CD4-positive, alpha-beta T cell treated with Interleukin-17A for 4 hours (primary cell): ENCODE measurements at places on chromosomes 1 and 21.

DNA sequence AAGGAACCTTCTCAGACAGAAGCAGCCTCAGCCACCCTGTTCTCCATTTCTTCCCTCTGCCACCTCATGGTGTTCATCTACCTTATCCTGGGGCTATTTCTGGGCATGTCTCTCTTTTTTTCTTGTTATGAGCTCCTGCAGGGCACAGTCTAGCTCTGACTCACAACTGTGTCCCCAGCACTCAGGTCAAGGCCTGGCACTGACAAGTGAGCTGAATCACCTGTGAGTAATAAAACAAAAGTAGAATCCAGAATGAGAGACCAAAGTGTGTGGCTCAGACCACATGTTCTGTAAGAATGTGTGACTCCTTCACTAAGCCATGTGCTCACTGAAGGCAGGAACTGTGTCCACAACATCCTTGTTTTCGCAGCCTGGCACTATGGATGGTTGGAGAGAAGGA lies 23.2 kb downstream of the C1orf94 start:
- no peak for DNase-seq

- DNase-seq: peak; percentile 28
Observed at GRCh38 chr21:44294391-44295162, 5.3 kb upstream of the PFKL start.

- no peak for DNase-seq
Observed at GRCh38 chr1:209878964-209879363, 51.2 kb downstream of the UTP25 start.

DNA sequence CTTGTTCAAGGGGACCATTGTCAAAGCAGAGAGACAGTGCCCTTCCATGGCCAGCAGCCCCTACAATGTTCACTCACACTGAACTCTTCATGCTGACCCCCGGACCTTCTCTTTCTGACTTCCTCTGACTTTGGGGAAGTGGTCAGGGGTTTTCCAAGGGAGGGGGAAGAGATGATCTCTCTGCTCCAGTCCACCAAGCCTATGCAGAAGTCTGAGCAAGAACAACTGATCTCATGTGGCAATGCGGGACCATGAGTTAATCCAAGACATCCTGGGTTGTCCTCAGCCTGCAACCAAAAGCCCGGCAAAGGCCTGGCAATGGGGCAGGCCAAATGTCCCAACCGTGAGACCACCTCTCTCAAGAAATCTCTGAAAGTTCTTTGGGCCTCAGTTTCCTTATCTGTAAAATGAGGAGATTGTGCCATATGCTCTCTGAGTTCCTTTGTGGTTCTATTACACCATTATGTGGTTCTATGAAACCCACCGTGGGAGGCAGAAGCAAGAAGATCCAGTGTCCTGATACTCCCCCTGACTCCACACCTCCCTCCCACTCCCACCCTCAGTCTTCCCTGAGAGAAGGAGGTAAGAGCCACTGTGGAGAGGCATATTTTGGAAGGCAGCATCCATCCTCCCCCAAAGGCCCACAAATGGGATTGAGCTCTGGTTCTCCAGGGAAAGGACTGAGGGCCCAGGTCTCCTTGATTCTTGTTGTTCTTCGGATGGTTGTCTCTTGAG lies 11.8 kb upstream of the ARHGEF2 start:
- DNase-seq: no peak

DNA sequence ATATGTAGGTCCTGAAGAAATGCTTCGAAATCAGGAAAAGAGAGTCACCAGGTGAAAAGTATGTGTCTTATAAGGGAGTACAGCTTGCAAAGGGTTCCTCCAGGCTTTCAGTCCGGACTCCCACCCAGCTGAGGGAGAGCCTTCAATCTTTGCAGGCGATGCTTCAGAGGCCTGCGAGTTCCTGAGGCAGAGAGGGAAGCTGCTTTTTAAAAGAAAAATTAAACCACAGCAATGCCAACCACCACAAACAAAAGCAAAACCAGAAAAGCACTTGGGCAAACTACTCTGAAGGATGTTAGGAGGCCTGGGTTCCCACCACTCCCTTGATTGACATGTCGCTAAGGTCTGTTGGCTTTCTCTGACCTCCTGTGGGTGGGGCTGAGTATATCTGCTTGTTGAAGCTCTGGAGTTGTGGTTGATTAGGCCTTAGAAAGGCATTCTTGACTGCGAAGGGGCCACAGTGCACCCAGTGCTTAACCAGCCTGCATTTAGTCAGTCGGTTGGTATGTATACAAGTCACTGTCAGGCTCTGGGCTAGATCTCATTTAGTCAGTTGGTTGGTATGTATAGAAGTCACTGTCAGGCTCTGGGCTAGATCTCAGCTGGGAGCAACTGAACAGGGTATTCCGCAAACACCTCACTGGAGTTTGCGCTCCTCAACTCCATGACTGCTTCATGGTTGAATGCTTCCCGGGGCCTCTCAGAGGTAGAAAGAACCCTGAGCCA lies 1.2 kb downstream of the NIPAL3 start:
- DNase-seq: peak; percentile 62

- DNase-seq: no peak
Observed at GRCh38 chr1:8004803-8005573, 21.1 kb downstream of the ERRFI1 start.

DNA sequence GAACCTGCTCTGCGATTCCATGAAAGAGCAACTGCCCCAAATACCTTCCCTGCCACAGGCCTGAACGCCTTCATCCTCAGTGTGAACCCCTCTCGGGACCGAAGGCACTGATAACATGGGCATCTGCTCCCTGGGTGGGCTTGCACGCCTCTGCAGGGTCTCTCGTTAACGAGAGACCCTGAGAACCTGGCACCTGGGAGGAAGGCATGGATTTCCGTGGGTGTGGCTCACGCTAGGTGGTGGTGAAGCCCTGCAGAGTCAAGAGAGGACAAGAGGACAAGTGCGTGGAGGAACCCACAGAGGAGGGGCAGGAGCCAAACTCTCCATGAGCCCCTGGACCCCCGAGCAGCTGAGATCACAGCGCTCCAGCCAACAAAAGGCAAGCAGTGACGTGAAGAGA lies 26.8 kb upstream of the COL6A2 start:
- no peak for DNase-seq

DNA sequence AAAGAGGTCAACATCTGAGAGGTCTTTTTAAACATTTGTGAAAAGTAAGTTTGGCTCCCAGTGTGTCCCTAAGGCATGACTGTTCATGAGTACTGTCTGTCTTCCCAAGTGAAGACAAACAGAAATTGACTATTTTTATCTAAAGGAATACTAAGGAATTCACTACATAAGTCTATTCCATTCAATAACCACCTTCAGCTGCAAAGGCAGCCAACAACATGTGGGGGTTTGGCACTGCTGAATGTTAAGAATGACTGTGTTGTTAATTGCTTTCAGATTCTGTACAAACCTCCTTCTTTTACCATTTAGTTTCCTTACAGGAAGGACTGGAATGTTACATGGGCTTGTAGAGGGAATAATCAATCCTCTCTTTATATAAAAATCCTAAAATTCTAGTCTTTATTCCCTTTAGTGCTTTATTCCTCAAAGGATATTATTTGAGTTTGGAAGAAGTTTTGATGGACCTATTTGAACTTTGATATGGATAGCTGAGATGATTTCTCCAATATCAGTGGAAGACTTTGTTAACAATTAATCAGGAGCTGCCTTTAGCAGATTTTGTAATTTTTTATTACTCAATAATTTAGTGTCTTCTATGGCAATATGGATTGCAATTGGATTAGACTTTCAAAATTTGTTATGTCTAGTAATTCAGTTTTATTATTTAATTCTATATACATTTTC lies 201.7 kb upstream of the CHRM3 start:
- no peak for DNase-seq

- no peak for DNase-seq
Observed at GRCh38 chr1:44151808-44152207, 10.4 kb upstream of the KLF18 start.

DNA sequence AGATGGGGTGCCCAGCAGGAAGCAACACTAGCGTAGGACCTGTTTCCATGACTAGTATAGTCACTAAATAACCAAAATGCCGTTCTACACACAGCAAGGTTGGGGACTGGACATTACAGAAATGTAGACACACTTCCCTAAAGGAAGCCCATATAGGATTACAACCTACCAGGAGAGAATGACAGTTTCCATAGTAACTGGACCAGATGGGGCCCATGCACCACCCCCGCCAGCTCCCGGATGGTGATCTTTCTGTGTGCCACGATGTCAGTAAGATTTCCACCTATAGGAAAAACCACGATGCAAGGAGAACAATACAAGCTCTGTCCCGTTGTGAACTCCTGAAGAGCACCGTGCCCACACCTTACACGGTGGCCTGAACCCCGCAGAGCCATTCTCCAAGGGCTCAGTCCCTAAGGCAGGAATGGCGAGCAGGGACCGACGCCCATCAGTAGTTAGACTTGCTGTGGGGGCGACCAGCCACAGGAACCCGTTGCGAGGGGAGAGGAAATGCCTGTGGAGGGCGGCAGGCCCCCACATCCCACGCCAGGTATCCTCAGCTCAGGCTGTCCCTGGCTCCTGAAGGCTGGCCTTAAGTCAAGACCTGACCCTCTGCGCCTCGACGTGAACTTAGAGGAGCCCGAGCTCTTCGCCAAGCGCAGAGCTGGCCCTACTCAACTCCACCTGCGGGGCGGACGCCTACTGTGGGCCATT lies 13.6 kb upstream of the CEP85 start:
- no peak for DNase-seq

DNA sequence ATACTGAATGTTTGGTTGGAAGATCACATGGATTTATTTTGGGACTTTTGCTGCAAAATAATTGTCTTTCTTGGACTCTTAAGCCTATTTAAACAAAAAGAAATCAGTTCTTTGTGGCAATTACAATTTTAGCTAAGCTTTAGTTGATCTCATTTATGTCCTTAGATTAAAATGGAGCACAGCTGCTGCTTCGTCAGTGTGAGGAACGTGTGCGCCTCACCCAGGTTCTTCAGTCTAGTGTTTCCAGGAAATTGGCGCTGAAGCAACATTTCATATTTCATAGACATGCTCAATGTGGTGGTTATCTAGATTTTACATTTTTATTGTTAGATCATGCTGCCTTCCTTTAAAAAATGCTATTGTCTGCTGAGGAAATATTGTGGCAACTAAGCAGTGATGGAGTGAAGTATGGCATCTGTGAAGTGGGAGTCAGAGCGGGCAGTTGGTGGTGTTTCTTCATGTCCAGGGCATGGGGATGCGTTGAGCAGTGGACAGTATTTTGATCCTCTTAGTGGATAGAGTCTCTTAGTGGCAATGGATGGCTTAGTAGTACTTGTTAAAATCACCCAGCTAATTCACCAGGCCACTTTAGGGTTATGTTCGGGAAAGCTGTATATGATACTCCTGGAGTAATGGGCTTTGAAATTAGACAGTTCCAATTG lies 5.6 kb downstream of the DDI2 start:
- no peak for DNase-seq

GRCh38 chr1:203914292-203914691 lies 52.9 kb downstream of the SNRPE start:
- DNase-seq: no peak

DNA sequence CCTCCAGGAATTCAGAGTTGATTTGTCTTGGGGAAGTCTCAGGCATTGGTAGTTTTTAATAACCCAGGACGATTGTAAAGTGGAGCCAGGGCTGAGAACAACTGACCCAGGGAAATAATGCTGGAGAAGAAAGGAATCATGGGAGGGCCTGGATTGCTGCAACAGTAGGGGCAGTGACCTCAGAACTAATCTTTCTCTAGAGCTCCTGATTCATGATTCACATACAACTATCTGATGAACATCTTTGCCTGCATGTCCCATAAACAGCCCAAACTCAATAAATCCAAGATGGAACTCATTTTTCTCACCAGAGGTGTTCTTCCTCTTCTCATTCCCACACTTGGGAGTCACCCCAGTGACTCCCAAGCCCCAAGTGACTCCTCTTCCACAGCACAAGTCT lies 8.1 kb upstream of the G0S2 start:
- DNase-seq: no peak

DNA sequence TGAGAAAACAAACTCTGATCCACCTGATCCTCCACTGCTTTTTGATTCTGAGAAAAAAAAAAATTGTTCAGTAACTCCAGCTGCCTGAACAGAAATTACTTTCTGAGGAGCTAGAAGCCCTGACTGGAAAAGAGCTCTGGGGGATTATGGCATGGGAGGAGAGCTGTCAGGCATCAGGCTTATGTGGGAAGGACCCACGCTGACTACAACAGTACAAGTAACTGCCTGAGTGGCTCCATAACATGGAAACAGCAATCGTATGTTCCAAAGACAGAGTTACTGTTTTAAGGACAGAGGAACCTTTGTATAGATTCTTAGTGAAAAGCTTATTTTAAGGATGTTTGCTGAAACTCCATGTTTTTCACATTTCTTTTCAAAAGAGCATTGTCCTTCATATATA lies 1.2 kb upstream of the ANGPTL7 start:
- no peak for DNase-seq
